ENCODE measurements at places on chromosomes 3 and 15. TPM values are rescaled to one million over a fixed set of nuclear protein-coding genes. Genes with fewer than 3 reads are reported as not detected.

Gene SNTN
- total RNA-seq, result not detected

Gene ARNT2
- 16.5 TPM for total RNA-seq

Gene EBLN2
- total RNA-seq, result 0.43 TPM

Gene CCR3
- total RNA-seq, result not detected

Gene NR2E3
- total RNA-seq, result 0.31 TPM

Gene PPM1M
- 4.1 TPM for total RNA-seq

Gene GPR62
- not detected for total RNA-seq

Gene NBEAL2
- total RNA-seq, result 77.0 TPM

Gene C3orf80
- 1.0 TPM for total RNA-seq

Gene TMEM212
- not detected for total RNA-seq

Gene FLNB
- 430 TPM for total RNA-seq

Gene RGMA
- total RNA-seq, result 0.31 TPM

Gene AP3B2
- 0.61 TPM for total RNA-seq

Gene CAND2
- 0.37 TPM for total RNA-seq

Gene COLQ
- total RNA-seq, result 0.29 TPM

Gene VWA5B2
- total RNA-seq, result 0.60 TPM

Gene SI
- not detected for total RNA-seq

Gene CPA3
- not detected for total RNA-seq

Gene TM4SF1
- total RNA-seq, result 948 TPM

Gene POMGNT2
- 6.8 TPM for total RNA-seq

Gene CASR
- not detected for total RNA-seq

Gene SCG3
- total RNA-seq, result 0.06 TPM

Gene PSMD6
- 79.0 TPM for total RNA-seq

Gene NANOGP8
- not detected for total RNA-seq

Gene FAM174B
- total RNA-seq, result 7.0 TPM

Gene WDR93
- 0.13 TPM for total RNA-seq

Gene LRRC31
- total RNA-seq, result not detected

Gene GPR156
- 0.24 TPM for total RNA-seq

Gene TMEM158
- total RNA-seq, result 11.2 TPM

All from A549 treated with Hydrocortisone at 1 μM for 4 hours (cell line).